ENCODE measurements at places on chromosomes 7 and 10.

DNA sequence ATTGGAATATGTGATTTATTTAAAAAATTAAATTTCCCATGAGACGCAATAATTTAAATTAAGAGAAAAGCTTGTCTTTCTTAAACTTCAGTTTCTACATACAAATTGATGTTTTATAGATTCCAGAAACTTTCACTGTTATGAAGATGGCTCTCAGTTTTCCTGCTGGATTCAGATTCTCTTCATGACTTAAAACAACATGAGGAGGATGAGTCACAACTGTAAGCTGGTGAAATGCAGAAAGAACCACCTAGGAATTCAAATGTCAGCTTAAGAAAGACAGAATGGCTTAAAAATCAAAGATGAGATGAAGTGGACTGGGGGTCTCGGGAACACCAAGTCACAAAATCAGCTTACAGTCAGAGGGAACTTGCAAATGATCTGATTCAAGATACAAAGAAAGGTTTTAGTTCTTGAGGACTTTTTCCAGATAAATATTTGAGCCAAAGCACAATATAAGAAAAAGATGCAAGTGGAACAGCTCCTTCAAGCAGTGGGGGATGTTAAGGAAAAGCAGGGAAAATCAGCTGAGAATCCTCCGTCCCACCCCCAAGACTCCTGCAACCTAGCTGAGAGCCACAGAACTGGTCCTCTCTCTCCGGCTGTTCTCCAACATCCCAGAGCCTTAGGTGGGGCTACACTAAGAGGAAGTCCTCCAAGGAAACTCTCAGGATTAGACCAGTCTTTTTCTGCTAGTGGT lies 279.8 kb downstream of the KCNMA1 start:
- DNase-seq: no peak

DNA sequence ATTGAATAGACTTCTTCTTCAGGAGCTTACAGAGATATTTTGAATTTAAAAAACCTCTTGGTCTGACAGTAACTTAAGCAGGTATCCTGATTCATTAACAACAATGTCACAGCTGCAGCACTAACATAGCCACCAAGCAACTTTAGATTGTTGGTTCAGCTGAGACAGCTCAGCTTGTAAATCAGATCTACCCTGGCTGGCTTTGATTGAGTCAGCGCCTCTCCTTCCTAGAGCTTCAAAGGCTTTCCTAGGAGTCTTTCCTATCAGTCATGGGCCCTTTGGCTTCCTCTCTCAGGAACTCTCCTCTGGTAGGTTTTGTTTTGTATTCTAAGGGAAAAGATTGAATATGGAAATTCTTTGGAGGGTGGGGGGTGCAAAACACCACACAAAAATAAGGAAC lies 70.7 kb upstream of the STEAP4 start:
- DNase-seq: no peak

DNA sequence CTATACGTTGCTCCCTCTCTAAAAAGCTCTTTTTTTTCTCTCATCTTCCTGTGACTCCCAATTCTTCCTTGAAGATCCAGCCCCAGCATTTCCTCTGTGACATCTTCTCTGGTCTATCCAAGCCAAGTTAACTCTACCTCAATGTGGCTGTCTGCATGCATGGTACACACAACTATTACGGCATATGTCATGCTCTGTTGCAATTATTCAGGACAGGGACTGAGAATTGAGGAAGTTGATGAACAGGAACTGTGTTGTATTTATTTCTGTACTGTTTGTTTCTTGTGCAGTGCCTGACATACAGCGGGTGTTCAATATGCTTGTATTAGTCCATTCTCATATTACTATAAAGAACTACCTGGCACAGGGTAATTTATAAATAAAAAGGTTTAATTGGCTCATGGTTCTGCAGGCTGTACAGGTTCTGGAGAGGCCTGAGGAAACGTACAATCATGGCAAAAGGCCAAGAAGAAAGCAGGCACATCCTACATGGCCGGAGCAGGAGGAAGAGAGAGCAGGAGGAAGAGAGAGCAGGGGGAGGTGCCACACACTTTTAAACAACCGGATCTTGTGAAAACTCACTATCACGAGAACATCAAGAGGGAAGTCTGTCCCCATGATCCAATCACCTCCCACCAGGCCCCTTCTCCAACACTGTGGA lies 6.3 kb downstream of the TRPV5 start:
- no peak for DNase-seq

- DNase-seq: no peak
Measured at GRCh38 chr7:159238541-159238940, 93.9 kb upstream of the VIPR2 start.

- no peak for DNase-seq
Measured at GRCh38 chr10:76393875-76394706, 962.7 kb downstream of the LRMDA start.

GRCh38 chr10:30529373-30529998 lies 95.5 kb downstream of the MAP3K8 start:
- peak; percentile 85 for DNase-seq

GRCh38 chr7:65927489-65928448 lies 54.2 kb downstream of the GUSB start:
- no peak for DNase-seq

DNA sequence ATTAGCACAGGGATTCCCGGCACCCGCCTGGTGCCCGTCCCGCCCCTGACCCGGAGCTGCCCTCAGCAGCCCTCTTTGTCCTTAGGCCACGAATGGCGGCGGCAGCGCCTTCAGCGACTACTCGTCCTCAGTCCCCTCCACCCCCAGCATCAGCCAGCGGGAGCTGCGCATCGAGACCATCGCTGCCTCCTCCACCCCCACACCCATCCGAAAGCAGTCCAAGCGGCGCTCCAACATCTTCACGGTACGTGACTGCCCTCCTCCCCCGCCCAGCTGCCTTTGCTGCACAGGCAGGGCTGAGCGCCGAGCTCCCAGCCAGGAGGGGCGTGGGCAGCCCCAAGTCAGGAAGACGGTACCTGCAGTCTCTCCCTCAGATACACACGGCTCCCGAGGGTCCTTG lies 33.6 kb downstream of the AGAP3 start:
- DNase-seq: no peak

DNA sequence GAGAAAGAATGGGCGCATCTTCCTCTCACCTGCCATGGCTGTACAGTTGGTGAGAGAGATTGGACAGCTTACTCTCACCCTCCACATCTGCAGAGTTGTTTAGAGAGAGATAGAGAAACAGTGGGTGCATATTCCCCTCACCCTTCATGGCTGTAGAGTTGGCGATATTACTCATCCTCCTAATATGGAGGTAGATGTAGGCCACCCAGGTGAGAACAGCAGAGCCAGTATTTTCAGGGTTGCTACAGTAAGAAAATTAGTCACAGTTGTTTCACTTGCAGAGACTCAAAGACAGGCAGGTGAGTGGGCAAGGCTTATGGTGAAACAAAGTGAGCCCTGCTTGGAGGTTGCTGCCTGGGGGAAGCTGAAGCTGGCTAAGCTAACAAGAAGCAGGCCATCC lies 65.0 kb upstream of the PFKP start:
- no peak for DNase-seq

GRCh38 chr7:137462847-137463246 lies 119.3 kb upstream of the PTN start:
- DNase-seq: no peak

DNA sequence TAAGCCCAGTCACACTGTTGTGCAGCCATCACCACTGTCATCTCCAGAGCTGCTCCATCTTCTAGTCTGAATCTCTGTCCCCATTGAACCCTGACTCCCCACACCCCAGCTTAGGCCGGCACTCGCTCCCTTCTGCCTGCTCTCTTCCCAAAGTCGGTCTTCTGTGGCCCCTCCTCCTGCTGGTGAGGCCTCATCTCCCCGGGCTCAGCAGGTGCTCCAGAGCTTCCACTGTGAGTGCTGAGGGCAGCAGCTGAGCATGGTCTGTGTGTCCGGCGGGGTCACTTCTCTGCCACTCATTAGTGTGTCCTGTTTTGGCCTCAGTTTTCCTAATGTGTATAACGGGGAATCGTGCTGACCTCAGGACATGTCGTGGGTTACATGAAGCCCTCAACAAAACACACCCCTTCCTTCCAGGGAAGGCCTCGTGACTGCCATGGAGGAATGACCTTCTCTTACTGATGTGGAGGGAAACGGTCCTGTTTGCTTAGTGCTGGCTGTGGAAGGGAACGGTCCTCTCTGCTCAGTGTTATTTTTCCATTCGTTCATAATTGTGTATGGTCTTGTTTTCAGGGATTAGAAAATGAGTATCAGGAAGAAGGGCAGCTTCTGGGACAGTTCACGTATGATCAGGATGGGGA lies 4.3 kb upstream of the GET4 start:
- no peak for DNase-seq

DNA sequence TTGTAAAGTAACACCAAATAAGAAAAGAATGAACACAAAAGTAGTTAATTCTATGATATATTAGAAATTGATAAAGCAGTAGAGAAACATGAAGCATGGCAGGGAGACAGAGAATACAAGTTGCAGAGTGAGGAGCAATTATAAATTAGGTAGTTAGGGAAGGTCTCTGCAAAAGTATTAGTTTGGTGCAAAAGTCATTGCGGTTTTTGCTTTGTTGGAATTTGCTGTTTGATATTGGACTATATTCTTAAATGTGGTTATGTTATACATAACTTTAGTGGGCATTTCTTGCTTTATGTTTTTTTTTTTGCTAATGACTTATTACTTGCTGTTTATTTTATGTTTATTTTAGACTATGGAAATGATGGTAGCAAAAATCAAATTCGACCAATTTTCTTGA lies 402.2 kb downstream of the SFMBT2 start:
- DNase-seq: no peak
